Posterior vena cava (tissue), 2 donors: ENCODE measurements at places on chromosomes 3 and 15. TPM values are rescaled to one million over a fixed set of nuclear protein-coding genes. Genes with fewer than 3 reads are reported as not detected.

- DNase-seq = no peak
Measured at GRCh38 chr15:40756938-40757337, 1.9 kb upstream of the RMDN3 start.

DNA sequence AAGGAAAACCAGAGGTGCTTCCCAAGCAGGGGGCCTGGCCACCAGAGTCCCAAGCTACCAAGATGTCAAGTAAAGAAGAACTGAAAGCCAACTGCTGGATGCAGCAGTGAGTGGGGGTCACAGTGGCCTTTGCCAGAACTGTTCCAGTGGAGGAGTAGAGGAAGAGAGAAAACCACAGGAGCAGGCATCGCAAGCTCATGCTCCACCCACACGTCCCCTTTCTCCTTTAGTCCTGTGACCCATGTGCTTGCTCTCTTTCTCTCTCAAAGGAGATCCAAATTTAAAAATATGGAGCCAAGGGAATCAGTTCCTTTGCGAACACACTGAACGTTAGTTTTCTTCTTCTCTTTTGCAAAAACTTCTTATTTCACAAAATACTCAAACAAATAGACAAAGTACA, 12.4 kb upstream of the ABHD2 start:
- DNase-seq = no peak

DNA sequence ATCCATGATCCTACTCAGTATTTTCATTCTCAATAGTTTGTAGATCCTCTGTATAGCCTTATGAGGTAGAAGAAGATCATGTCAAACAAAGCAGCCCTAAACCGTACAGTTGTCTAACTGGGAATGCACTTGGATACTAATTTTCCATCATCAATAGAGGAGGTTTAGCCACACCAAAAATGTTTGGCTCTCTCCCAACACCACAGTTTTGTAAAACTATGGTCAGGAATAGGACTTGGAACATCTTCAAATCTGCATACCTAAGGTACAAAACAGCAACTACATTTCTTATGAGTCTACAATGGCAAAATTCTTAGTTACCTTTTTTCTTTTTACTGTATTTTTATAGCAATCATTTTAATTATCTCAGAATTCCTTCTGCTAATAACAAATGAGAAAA, 1001.6 kb downstream of the ROBO2 start:
- DNase-seq = no peak

DNA sequence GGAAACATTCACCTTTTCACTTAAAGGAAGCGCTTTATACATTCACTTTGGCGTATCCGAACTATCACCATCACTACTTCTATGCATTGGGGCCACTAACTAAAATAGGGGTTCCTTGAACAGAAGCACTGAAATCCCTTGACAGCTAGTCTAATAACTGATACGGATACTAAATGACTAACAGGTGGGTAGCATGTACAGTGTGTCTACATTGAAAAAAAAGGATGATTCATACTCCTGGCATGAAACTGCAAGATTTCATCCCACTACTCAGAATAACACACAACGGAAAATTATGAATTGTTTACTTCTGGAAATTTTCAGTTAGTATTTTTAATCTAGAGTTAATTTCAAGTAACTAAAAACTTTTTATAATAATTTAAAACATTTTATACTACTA, 96.7 kb downstream of the SMARCC1 start:
- DNase-seq = no peak

DNA sequence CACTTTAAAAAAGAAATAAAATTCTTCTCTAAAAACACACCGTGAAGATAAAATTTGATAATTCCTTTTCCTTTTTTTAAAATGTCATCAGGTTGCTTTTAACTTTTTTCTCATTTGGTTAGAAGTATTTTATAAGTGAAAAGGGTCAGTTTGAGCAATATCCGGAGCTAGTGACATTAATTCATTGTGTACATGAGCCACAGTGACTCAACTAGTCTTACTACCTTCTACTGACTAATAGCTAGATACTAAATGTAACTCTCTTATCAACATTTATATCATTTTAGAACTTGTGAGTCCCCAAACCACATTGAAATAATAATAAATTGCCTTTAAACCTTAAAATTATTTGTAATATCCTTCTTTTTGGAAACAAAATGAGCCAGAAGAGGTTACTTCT, 101.2 kb upstream of the ZBTB20 start:
- no peak for DNase-seq

DNA sequence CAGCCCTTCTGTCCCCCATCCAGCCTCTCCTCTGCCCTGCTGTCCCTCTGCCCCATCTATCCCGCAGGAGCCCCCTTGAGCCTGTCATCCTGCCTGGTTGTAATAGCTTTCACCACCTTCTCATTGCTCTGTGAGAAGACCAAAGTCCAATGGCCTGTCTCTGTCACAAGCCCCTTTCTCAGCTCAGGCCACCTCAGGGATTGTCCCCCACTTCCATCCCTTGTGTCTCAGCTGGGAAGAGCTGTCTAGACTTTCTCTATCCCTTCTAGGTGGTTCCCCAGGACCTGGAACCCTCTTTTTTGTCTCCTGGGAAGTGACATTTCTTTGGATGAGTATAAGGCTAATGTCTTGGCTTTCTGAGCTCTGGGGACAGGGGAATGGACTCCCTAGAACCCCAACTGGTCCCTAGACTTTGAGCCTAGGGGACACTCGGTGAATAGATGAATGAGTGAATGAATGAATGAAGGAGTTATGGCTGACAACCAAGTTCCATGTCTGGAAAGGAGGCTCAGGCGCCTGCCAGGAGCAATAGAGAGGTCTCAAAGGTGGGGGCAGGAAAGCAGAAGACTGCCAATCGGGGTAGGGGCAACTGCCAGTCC, 849 bp upstream of the PRKCD start:
- no peak for DNase-seq

- no peak for DNase-seq
Measured at GRCh38 chr3:3071136-3071535, 39.0 kb downstream of the IL5RA start.

DNA sequence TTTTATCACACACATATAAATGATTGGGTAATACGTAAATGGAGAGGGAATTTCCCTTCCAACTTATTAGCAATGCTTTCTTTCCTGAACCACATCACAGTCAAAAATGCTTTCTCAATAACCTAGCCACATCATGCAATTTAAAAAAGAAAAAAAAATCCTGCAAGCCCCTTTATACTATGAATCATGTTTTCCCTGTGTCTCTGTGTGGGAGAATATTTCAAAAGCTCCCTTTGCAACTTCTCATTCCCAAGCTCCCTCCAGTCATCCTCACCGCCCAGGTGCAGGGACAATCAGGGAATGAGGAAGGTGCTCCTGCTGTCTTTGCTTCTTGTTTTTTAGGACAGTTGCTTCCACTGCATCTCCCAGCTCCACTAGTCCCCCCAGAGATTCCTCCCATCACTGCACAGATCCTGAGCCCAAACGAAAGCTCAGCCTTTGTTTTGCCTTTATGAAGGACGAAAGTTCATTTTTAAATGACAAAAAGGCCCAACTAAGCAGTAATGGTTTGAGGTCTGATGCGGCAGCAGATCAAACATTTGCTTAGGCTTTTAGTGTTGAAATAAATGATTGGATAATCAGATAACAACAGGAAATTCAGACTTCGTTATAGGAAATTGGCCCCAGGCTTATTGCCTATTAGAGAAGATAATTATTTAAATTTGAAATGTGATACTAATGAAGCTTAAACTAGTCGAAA, 47.8 kb upstream of the ADGRG7 start:
- DNase-seq = no peak

- DNase-seq = peak; percentile 93
Measured at GRCh38 chr3:102979682-102980354, 545.0 kb downstream of the ZPLD1 start.

GRCh38 chr3:127525373-127525772, 65.2 kb downstream of the TPRA1 start:
- DNase-seq = no peak

GRCh38 chr3:162139841-162140240, 643.2 kb downstream of the OTOL1 start:
- DNase-seq = no peak

DNA sequence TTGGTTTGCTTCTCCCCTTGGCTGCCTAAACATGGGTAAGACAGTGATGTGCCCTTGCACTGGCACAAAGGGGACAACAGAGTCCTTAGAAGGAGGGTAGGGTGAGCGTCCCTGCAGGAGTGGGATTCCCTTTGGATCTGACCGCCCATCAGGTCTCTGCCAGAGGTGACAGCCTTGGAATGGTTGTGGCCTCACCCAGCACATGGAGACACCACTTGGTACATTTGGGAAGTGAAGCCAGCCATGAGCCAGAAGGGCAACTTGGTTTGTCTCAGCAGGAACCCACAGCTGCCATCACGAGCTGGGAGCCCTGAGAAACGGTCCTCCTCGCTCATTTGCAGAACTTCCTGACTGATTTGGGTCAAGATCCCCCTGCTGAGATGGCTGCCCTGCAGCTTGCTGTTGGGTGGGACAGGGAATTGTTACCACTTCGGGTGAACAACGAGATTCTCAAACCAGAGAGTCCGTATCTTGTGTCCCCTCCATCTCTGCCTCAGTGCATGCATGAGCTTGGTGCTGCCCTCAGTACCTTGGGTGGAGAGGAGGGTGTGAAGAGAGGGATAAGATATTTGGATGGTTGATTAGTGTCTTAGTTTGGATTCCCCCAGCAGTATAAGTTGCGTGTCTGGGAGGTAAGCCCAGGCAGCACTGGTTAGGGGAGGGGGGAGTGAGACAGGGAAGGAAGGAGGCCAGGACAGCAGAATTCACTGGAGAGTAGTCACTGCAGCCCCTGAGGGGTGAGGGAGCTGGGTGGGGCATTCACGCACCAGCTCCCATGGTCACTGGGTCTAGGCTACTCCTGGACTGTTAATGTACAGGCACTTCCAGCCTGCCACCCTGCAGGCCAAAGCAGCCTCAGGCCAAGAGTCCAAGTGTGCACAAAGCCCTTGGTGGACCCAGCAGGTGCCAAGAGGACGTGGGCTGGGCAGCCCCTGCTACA, 168.8 kb upstream of the TOPAZ1 start:
- no peak for DNase-seq

DNA sequence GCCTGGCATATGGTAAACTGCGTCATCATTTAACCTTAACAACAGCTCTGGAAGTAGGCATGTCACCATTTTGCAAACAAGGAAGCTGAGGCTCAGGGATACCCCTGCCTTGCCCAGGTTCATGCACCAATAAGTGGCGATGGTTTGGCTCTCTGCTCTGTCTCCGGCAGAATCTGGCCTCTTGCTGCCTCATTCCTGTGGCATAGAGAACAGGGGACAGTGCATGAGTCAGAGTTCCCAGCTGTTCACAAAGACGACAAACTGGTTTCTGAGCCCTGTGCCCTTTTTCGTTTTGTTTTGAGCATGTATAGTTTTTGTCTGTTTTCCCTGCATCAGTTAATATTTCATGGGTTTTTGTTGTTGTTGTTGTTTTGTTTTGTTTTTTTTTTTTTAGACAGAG, 236.8 kb downstream of the OPA1 start:
- DNase-seq = no peak

DNA sequence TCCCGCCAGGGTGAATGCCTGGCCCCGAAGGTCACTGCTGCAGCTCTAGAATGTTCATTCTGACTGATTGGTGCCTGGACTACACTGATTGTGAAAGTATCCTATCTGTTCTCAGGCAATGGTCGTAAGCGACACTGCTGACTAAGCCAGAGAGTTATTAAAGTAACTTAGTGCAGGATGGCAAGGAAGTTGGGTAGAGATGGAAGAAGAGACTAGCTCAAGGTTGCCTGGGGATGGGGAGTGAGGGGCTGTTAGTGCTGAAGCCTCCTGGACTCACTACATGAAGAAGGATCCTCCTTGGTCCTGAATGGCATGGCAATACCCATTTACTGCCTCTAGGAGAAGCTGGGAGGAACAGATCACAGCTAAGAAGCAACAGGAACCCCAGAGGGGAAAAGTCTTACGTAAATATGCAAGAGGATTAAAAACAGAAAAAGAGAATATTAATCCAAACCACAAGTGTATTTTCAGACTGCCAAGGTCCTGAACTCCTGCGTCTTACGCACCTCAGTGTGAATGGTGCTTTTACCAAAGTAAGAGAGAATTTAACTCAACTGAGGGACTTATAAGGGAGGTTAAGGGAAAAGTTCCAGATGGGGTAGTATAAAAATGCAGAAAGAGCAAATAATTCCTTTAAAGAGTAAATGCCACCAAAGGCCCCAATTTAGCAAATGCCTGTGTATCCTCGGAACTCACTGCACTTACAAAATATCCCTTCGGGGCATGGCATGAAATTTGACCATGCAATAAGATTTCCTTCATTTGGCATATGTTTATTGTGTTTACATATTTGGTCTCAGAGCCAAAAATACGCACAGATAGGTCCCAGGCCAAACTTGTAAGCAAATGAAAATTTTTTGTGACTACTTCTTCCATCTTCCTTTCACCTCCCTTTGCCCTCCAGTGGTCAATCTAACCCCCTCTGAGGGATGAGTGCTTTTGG, 64.0 kb upstream of the DGKG start:
- DNase-seq = no peak

GRCh38 chr3:119937229-119937628, 155.3 kb downstream of the NR1I2 start:
- DNase-seq = no peak

GRCh38 chr3:194758716-194759115, 73.0 kb downstream of the FAM43A start:
- DNase-seq = no peak

GRCh38 chr3:16299746-16300145, 34.7 kb downstream of the OXNAD1 start:
- DNase-seq = no peak

The COLQ gene
- total RNA-seq = 2.2 TPM

The PARP15 gene
- 3.5 TPM for total RNA-seq

The MME gene
- total RNA-seq = 3.2 TPM

The GOLGA8S gene
- 0.60 TPM for total RNA-seq

The SLC27A2 gene
- total RNA-seq = 0.33 TPM

The C3orf22 gene
- not detected for total RNA-seq

The CDHR4 gene
- 0.29 TPM for total RNA-seq

The CPOX gene
- 12.2 TPM for total RNA-seq

The ZPLD1 gene
- total RNA-seq = 1.5 TPM

The ZNF35 gene
- total RNA-seq = 16.1 TPM

The FANCI gene
- 7.0 TPM for total RNA-seq

The CHRFAM7A gene
- total RNA-seq = 8.3 TPM
